ENCODE measurements at places on chromosomes 3 and 15.

DNA sequence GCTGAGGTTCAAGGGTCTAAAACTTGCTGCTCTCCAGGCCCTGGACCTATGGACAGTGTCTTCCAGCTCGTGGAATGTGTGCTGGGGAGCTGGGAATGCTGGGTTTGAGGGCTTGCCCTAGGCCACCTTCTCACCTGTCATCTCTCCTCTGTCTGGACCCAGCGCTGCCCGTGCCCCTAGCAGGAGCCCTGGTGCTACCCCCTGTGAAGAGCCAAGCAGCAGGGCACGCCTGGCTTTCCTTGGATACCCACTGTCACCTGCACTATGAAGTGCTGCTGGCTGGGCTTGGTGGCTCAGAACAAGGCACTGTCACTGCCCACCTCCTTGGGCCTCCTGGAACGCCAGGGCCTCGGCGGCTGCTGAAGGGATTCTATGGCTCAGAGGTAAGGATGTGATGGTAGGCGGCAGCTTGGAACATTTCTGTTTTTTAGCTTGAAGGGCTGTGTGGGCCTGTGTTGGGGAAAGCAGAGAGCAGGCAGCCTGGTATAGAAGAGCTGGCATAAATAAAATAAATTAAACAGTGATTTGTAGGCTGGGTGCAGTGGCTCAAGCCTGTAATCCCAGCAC is 5.1 kb downstream of the CHRD start:
- DNase-seq: no peak

DNA sequence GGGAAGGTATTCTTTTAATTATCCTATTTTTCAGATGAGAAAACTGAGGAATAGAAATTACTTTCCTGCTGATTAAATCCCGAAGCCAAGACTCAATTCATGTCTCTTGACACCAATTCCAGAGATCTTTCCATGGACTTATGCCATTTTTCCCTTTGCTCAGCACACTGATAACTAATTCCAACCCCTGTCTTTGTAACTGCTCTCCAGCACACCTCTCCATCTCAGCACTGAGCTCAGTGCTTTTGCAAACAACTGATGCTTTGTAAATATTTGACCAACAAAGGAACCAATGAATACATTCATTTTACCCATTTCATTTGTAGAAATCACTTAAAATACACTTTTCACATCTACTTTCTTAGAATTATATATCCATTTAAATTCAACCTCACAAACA is 249.1 kb downstream of the IL5RA start:
- DNase-seq: no peak

- DNase-seq: no peak
These were observed 11.6 kb downstream of the TAMM41 start for GRCh38 chr3:11835028-11835639.

DNA sequence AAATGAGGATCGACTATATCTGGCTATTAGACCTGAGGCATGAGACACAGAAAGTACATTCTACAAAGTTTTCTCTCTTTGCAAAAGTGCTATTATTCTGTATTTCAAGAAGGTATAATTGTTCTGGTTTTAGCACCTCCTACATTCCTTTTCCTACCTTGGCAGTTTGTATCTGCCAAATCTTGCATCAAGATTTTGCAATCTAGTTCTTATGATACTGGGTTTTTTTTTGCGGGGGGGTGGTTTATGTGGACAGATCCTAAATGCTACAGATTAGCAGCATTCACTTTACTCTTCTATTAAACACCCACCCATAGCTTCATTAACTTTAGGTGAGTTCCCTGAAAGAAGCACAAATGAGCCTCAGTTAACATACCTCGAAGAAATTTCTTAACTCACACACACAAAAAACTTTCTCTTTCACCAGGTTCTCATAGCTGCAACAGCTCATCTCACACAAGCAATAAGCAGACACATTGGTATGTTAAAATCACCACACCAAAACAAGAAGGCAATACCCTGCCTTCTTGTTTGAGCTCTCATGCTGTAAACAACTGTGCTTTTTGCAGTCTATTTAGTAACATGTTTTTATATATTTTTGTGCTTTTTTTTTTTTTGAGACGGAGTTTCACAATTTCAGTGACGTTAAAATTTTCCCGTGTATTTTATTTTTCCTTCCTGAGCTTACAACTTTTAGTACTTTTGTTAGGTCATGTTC is 73.0 kb upstream of the VGLL4 start:
- no peak for DNase-seq

GRCh38 chr3:19547665-19548464 is 386.2 kb downstream of the EFHB start:
- no peak for DNase-seq

GRCh38 chr15:72758182-72758581 is 25.4 kb downstream of the ADPGK start:
- DNase-seq: no peak

GRCh38 chr3:111362381-111363009 is 179.5 kb upstream of the CD96 start:
- DNase-seq: no peak

GRCh38 chr3:42247576-42248027 is 18.4 kb downstream of the CCK start:
- peak; percentile 50 for DNase-seq

- DNase-seq: no peak
These were observed 25.5 kb downstream of the SEC62 start for GRCh38 chr3:169992156-169992555.

- DNase-seq: peak; percentile 68
These were observed 3.4 kb upstream of the RFTN1 start for GRCh38 chr3:16516695-16517481.

DNA sequence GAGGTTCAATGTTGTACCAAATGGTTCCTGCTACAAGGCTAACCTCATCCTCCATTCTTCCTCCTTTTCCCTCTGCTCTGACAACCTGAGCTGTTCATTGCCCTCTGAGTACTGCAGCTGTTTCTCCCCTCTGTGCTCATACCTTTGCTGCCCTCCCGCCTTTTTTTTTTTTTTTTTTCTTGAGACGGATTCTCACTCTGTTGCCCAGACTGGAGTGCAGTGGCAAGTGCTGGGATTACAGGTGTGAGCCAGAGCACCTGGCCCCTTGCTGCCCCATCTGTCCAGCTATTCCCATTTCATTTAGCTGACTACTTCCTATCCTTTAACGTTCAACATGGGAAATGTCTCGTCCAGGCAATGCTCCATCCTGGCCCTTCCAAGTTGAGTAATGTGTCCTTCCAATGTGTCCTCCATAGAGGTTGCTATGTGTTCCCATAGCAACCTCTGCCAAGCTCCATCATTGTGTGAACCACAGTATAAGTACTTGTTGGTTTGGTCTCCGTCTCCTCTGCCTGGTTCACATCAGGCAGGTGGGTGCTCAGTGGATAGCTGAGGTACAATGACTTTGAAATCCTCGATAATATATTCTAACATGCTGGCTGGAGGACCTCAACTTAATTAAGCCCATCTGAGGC is 179.9 kb upstream of the ANKRD28 start:
- no peak for DNase-seq

DNA sequence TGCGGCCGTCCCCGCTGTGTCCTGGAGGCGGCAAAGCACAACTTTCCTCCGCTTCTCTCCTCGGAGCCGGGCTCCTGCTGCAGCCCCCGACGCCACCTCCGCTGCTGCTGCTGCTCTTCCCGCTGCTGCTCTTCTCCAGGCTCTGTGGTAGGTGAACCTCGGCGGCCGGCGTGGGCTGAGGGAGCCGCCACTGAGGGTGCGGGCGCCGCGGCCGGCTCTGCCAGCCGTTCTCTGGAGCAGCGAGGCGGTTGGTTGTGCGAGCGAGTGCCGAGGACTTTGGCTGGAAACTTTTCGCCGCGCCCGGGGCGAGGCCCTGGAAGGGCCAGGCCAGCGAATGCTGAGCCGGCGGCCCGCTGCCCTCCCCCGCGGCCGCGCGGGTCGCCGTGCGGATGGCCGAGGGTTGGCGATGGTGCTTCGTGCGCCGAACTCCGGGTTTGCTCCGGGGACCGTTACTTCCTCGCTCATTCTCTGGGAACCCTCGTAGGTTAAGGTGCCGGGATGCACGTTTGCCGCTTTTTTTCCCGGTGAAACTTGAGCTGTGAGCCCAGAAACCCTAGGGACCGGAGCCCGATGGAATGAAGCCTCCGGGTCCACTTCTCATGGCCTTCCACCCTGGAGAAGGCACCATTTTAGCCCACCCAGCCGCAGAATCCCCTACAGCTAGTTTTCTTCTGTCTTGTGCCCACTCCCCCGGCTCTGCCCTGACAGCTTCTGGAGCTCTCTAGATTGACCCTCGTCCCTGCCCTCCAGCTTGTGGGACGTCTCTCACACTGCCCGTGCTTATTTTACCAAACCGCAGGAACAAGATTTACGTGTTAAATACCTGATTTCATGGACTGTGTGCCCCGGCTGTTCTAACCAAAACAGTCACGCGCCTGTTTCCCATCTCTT is 660 bp downstream of the NECTIN3 start:
- no peak for DNase-seq

- DNase-seq: no peak
These were observed 193.4 kb downstream of the SHOX2 start for GRCh38 chr3:157912514-157913451.

DNA sequence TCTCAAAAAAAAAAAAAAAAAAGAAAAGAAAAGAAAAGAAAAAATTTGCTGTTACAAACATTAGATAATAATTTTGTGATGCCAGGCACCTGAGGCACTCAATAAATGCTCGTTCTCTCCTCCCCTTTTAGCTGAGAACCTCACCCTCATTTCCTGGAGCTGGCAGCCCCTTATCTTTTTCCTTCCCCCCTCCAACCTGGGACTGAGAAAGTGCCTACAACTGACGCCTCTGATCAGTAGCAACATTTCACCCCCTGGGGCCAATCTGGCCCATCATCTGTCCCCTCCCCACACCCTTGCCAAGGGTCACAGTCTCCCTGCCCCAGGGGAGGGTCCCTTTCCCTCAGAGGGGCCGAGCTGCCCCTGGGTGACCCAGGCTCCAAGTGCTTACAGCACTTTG is 12.6 kb upstream of the RNU6-1 start:
- DNase-seq: no peak

DNA sequence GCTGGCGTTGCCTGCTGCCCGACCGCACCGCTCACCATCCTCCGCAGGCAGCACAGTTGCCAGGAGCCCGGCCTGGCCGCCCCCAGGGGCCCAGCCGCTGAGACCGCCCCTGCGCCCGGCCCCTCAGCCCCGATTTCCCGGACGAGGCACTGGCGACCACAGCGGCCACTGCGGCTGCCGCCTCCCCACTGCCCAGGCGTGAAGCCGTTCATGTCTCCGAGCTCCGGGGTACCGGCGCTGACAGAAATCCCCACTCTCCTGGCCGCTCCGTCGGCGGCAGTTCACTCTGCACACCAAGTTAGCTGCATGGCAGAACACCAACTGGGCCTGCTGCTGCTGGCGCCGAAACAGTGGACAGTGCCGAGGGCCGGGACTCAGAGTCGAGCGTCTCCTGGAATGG is 8.5 kb downstream of the SELENOT start:
- DNase-seq: no peak

GRCh38 chr3:73469331-73469730 is 155.4 kb downstream of the PDZRN3 start:
- DNase-seq: no peak

GRCh38 chr15:43872416-43873020 is 45.7 kb downstream of the WDR76 start:
- DNase-seq: no peak
